ENCODE measurements at places on chromosomes 2 and 18. TPM values are rescaled to one million over a fixed set of nuclear protein-coding genes. Genes with fewer than 3 reads are reported as not detected.

GRCh38 chr18:10242936-10243680, 211.3 kb upstream of the APCDD1 start:
- H3K36me3 ChIP-seq: no peaks in the 10 kb centered on the region
- peaks cover 2% of the 10 kb centered on the region for H3K4me1 ChIP-seq
- H3K27ac ChIP-seq: no peak overlapping the region
- H3K27me3 ChIP-seq: no peaks in the 10 kb centered on the region
- no peak for DNase-seq
- no peak overlapping the region for H3K4me3 ChIP-seq

Gene ST8SIA5
- total RNA-seq: 0.09 TPM

- DNase-seq: no peak
- no peaks in the 10 kb centered on the region for H3K4me1 ChIP-seq
- no peak overlapping the region for H3K4me3 ChIP-seq
- no peaks in the 10 kb centered on the region for H3K27me3 ChIP-seq
- no peaks in the 10 kb centered on the region for H3K36me3 ChIP-seq
Observed at GRCh38 chr2:100283724-100284501, 38.4 kb downstream of the LONRF2 start.

- no peak for DNase-seq
- no peak overlapping the region for H3K4me3 ChIP-seq
- H3K27me3 ChIP-seq: no peaks in the 10 kb centered on the region
- no peaks in the 10 kb centered on the region for H3K4me1 ChIP-seq
Observed at GRCh38 chr2:200740907-200741306, 70.8 kb upstream of the BZW1 start.

Gene NYAP2
- total RNA-seq: 0.06 TPM

Gene RFX8
- total RNA-seq: 0.25 TPM

DNA sequence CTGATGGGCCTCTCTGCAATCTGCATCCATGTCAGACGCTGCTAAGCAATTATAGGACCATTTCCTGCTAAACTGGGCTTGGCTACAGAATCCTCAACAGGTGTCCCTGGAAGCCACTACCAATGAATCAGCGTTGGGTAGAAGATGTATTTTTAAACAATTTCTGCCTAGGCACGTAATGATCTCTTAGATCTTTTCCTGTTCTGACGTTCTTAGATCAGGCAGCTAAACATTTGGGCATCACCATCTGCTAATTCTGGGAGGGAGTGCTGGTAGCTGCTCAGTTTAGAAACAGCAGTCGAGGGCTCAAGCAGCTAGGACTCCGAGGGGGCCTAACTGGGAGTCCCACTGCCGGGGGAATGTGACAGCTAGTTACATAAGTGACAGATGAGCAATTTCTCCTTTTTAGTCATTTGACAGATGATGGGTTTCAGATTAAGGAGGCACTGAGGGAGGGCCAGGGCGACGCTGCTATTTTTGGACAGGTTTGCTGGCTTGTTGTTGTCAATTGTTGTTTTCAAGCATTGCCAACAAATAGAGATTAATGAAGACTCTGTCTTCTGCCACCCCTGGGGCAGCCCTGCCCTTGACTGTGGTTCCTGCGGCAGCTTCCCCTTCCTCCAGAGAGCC, 92.7 kb downstream of the MRO start:
- H3K27ac ChIP-seq: no peak overlapping the region
- H3K4me1 ChIP-seq: no peaks in the 10 kb centered on the region
- no peak for DNase-seq
- no peaks in the 10 kb centered on the region for H3K36me3 ChIP-seq
- H3K4me3 ChIP-seq: no peak overlapping the region
- no peaks in the 10 kb centered on the region for H3K27me3 ChIP-seq

DNA sequence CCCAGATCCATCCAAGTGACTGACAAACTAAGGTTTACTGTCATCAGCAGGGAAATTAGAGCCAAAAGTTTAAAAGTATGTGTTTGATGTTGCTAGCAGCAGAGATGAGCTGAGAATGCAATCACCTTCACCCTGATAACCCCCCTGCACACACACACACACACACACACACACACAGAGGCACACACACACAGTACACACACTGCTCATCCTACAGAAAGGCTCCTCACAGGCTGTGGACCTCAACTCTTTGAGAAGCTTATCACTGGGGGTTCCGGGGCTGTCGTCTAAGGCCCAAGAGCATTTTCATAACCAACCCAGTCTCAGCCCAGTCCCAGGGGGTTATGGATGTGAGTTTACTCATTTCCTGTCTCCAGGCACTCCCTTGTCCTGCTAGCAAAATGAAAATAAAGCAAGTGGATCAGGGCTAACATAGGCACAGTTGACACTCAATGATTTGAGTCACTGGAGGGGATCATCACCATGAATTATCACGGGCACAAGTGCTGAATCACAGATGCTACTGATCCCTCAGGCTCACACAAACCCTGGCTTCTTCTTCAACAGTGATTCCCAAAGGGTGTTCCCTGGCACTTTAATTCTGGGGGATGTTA, 76.6 kb downstream of the ALK start:
- H3K4me1 ChIP-seq: no peaks in the 10 kb centered on the region
- no peaks in the 10 kb centered on the region for H3K36me3 ChIP-seq
- DNase-seq: no peak
- no peak overlapping the region for H3K4me3 ChIP-seq

Gene ACTG2
- total RNA-seq: not detected

Gene MAP3K19
- not detected for total RNA-seq

DNA sequence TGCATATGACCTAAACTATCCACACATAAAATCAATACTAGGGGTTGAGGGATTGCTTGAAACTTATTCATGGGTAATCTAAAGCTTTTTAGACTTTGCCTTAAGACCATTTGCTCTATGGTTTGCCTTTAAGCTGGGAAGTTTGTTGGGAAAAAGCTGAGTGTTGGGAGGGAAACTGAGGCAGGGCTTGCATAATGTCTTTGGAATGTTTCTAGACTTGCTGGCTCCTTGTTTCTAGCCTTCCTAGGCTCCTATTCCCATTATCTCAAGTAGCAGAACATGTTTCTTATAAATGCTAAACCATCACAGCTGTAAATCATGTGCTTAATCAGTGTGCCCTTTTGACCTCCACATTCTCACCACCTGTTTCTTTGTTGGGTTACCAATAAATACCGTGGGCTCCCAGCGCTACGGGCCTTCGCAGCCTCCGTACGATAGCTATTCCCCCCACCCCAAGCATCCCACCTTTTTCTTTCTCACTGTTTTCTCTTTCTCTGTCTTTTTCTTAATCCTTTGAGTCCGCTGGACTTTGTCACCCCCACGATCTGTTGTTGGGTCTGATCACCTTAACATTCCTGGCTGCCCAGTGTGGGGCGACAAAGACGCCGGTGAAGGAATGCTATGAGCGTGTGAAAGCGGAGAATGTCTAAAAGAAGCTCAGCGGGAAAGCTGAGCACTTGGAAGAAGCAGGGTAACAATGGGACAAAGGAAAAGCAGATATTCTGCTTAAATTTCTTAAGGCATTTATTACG, 49.4 kb upstream of the CWC22 start:
- H3K4me3 ChIP-seq: no peak overlapping the region
- no peaks in the 10 kb centered on the region for H3K36me3 ChIP-seq
- H3K4me1 ChIP-seq: no peaks in the 10 kb centered on the region
- no peaks in the 10 kb centered on the region for H3K27me3 ChIP-seq
- no peak overlapping the region for H3K27ac ChIP-seq

DNA sequence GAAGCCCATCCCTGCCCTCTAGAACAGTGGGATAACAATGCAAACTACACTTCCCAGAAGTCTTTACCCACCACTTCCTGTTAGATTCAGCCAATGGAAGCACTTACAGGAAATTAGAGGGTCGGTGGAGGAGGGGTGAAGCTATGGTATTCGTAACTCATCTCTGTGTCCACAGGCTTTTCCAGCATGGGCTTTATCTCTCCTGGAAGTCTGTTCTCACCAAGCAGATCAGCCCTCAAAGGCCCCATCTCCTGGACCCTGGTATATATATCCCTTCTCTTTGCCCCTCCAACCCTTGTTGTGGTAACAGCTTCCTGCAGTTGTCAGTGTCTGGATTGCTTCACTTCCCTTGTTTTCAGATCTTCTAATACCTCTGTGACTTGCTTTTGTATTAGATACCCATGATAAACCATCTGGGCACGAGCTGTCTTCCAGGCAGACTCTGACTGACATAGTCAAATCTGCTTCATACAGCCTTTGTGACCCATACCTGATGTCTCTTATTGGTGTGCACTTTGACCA, 475.0 kb upstream of the POU3F3 start:
- DNase-seq: peak; percentile 3
- peaks cover 3% of the 10 kb centered on the region for H3K27me3 ChIP-seq
- H3K36me3 ChIP-seq: no peaks in the 10 kb centered on the region
- H3K27ac ChIP-seq: peak overlapping the region; percentile 27

GRCh38 chr2:215301994-215302393, 9.9 kb upstream of the ATIC start:
- DNase-seq: no peak
- H3K36me3 ChIP-seq: no peaks in the 10 kb centered on the region
- H3K27ac ChIP-seq: no peak overlapping the region
- no peaks in the 10 kb centered on the region for H3K4me1 ChIP-seq

Gene C2orf78
- total RNA-seq: not detected

GRCh38 chr2:11742317-11742701, 4.1 kb upstream of the LPIN1 start:
- no peaks in the 10 kb centered on the region for H3K27me3 ChIP-seq
- H3K36me3 ChIP-seq: no peaks in the 10 kb centered on the region
- no peak for DNase-seq
- H3K27ac ChIP-seq: no peak overlapping the region

DNA sequence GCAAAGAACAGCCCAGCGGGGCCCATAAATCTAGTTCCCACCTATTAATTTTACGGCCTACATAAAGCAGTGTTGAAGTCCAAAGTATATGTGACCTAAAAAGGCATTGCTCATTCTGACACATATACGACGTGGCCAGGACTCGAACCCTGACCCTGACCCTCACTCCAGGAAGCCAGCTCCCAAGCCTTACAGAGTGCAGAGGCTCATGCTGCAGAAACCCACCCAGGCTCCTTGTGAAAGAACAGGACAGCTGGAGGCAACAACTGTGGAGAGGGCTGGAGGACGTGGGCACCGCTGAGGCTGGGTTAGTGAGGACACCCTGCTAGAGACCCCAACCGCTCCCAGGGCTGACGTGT, 221.6 kb downstream of the CYP26B1 start:
- no peaks in the 10 kb centered on the region for H3K36me3 ChIP-seq
- no peak for DNase-seq
- no peak overlapping the region for H3K27ac ChIP-seq
- H3K4me1 ChIP-seq: no peaks in the 10 kb centered on the region
- peaks cover 5% of the 10 kb centered on the region for H3K27me3 ChIP-seq
- H3K4me3 ChIP-seq: no peak overlapping the region

DNA sequence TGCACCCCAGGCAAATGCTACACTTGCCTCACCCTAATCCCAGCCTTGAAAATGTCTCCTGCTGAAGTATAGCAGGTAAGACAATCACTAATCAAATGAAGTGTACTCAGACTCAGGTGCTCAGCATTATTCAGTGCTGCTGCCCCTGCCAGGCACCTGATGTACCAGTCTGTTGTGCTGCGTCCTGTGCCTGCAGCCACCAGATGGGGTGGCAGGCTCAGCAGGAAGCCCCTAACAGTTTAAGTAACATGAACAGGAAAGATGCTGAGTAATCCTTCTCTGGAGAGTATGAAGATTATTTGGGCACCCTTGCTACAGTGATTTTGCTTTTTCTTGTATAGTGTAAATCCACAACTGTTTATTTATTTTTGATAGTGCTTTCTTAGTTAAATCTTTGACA, 69.1 kb downstream of the TACR1 start:
- no peaks in the 10 kb centered on the region for H3K27me3 ChIP-seq
- no peak overlapping the region for H3K27ac ChIP-seq
- H3K4me3 ChIP-seq: no peak overlapping the region
- H3K36me3 ChIP-seq: no peaks in the 10 kb centered on the region
- DNase-seq: no peak

GRCh38 chr2:108575132-108575966, 41.1 kb downstream of the LIMS1 start:
- H3K27me3 ChIP-seq: no peaks in the 10 kb centered on the region
- DNase-seq: no peak
- H3K36me3 ChIP-seq: no peaks in the 10 kb centered on the region
- H3K27ac ChIP-seq: no peak overlapping the region

DNA sequence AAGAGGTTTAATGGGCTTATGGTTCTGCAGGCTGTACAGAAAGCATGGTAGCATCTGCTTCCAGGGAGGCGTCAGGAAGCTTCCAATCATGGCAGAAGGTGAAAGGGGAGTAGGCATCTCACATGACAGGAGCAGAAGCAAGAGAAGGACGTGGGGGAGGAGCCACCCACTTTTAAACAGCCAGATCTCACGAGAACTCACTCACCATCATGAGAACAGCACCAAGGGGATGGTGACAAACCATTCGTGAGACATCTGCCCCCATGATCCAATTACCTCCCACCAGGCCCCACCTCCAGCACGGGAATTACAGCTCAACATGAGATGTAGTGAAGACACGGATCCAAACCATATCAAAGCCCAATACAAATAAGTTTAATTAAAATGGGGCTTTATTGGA, 113.8 kb downstream of the ATL2 start:
- no peak for DNase-seq
- H3K4me1 ChIP-seq: no peaks in the 10 kb centered on the region
- no peak overlapping the region for H3K4me3 ChIP-seq
- no peaks in the 10 kb centered on the region for H3K36me3 ChIP-seq

GRCh38 chr2:80333886-80334285, 29.3 kb upstream of the LRRTM1 start:
- no peaks in the 10 kb centered on the region for H3K27me3 ChIP-seq
- no peaks in the 10 kb centered on the region for H3K4me1 ChIP-seq
- no peaks in the 10 kb centered on the region for H3K36me3 ChIP-seq
- H3K4me3 ChIP-seq: no peak overlapping the region
- no peak overlapping the region for H3K27ac ChIP-seq

DNA sequence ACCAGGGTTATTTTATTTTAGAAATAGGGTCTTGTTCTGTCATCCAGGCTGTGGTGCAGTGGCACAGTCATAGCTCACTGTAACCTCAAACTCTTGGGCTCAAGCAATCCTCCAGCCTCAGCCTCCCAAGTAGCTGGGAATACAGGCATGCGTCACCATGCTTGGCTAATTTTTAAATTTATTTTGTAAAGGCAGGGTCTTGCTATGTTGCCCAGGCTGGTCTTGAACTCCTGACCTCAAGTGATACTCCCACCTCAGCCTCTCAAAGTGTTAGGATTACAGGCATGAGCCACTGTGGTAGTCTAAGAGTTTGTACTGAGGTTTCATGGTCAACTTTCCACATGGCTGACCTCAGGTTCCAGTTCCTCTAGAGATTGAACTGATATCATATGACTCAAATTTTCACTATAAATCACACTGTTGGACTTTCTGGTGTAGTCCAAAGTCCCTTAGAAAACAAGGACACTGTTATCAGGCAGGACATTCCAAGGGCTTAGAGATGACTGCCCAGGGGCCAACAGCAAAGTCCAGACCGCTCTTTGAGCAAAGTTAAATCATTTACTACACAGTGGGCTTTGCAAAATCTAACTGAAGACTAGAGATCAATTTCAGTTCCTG, 82.0 kb upstream of the MEX3C start:
- no peaks in the 10 kb centered on the region for H3K36me3 ChIP-seq
- H3K4me1 ChIP-seq: no peaks in the 10 kb centered on the region
- DNase-seq: no peak
- H3K27ac ChIP-seq: no peak overlapping the region

All from T-cell (primary cell).